Neural crest cell (in vitro differentiated cells): ENCODE measurements at places on chromosomes 16 and 17.
A peak's percentile ranks its signal among the peaks of the same experiment; 100 is the strongest.

DNA sequence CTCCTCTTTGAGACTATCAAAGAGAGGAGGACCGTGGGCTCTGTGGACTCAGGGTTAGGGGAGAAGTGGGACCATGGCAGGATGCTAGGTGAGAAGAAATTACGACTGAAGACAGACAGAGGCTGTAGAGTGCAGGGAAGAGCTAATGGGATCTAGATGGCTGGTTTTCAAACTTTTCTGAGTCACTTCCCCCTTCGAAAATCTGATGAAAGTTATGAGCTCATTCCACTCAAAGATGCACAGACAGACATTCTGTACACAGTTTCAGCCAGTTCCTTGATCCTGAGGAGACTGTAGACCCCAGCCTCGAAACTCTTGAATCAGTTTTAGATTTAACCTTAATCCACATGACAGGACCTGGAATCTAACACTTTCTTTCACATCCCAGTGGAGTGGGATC, 40.7 kb downstream of the RGS9 start:
- peaks cover 26% of the 10 kb centered on the region for H3K4me1 ChIP-seq
- DNase-seq = no peak
- no peak overlapping the region for H3K27ac ChIP-seq
- no peak overlapping the region for H3K4me3 ChIP-seq
- no peaks in the 10 kb centered on the region for H3K36me3 ChIP-seq

DNA sequence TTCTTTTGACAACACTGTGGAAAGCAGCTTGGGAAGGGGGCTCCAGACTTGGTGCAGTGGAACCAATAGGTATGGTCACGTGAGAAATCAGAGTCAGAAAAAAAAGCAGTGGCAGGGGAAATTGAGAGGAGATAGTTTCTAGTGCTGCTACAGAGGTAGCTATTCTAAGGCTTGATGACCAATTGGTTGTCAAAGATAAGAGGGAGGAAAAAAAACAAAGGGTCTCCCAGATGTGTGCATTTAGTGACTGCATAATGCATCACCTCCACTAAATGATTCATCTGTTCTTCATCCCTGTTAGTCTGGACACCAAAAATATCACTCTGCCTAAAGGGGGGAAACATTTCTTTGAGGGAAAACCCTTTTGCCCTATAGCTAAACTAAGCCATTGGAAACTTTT, 56.5 kb downstream of the PIGL start:
- no peak for DNase-seq
- H3K36me3 ChIP-seq = peaks cover 17% of the 10 kb centered on the region
- H3K27me3 ChIP-seq = no peaks in the 10 kb centered on the region

DNA sequence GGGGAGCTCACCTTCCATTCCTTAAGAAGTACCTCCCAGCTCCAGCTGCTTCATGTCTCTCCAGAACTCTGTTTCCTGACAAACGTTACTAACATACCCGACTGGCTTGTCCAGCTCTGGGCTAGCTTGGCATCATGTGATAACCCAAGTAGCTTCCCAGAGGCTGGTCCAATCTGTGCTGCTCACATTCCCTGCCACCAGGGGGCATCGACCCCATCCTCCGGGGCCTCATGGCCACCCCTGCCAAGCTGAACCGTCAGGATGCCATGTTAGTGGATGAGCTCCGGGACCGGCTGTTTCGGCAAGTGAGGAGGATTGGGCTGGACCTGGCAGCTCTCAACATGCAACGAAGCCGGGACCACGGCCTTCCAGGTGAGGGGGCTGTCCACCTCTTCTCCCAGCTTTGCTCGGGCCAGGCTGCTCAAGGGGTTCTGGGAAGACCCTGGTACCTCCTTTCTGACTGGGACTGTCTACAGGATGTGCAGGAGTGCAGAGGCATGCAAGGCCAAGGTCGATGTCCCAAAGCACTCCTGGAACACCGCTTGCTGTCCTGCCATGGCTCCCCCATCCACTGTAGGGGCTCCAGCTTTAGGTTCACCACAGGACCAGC, 7.6 kb downstream of the EPX start:
- H3K4me1 ChIP-seq = no peaks in the 10 kb centered on the region
- no peak overlapping the region for H3K27ac ChIP-seq
- H3K36me3 ChIP-seq = no peaks in the 10 kb centered on the region
- DNase-seq = peak; percentile 62
- peaks cover 40% of the 10 kb centered on the region for H3K27me3 ChIP-seq

DNA sequence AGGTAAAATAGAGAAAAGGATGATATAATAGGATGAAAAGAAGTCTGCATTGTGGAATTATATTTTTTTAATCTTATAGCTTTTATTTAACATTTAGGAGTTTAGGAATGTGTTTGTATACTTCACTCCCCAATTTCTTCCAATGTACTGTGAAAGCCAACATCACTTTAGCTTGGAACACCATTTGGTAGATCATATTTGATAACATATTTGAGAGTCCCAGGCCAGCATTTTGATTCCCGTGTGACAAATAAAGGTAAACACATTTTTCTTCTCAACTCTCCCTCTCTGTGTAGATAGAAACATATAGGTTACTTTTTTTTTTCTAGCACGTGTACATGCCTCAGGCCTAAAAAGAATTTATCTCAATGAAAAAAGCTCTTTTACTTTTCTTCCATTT, 1551.3 kb downstream of the CDH8 start:
- no peaks in the 10 kb centered on the region for H3K27me3 ChIP-seq
- no peaks in the 10 kb centered on the region for H3K36me3 ChIP-seq
- no peaks in the 10 kb centered on the region for H3K4me1 ChIP-seq
- no peak overlapping the region for H3K4me3 ChIP-seq
- DNase-seq = no peak

- H3K27ac ChIP-seq = peak overlapping the region; percentile 79
- no peak for DNase-seq
- H3K4me3 ChIP-seq = peak overlapping the region; percentile 38
- H3K27me3 ChIP-seq = peaks cover 49% of the 10 kb centered on the region
- H3K4me1 ChIP-seq = peaks cover 66% of the 10 kb centered on the region
Measured at GRCh38 chr17:50205111-50205962, 3.9 kb upstream of the COL1A1 start.

DNA sequence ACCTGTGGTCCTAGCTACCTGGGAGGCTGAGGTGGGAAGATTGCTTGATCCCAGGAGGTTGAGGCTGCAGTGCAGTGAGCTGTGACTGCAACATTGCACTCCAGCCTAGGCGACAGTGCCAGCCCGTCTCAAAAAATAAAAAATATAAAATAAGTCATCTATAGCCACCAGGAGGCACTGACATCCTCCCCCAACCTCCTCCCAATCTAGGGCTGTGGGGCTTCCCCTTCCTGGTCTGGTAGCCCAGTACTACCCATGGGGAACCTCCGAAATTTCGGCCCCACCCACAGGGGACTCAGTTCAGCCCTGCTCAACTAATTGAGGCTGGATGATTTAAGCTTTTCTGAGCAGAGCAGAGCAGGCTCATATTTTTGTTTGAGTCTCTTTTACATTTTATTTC, 3.2 kb downstream of the ZSCAN10 start:
- no peak overlapping the region for H3K4me3 ChIP-seq
- H3K36me3 ChIP-seq = no peaks in the 10 kb centered on the region

DNA sequence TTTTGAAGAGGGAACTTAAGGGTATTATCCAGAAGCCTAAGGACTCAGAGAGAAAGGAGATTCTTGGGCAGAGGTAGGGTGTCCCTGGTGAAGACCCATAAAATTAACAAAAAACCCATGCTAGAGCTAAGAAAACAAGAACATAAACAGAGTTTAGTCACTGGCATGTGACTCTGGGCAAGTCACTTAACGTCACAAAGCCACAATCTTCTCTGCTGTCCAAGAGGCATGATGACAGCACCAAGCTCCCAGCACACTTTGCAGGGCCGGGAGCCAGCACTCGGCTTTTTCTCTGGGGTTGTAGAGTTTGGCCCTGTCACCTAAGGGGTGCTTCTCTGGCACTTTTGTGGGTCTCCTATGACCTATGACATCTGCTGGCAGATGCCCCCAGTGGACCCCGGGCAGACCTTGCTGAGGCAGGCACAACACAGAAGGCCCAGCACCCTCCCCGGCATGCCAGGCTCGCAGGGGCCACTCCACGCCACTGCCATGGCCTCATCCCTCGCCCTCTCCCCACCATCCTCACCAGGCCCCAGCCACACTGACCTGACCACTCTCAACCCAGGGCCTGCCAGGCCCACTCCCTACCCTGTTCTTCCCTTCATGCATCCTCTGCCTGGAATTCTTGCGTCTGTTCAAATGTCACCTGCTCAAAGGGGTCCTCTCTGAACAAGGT, 69.8 kb downstream of the DYNLRB2 start:
- H3K27me3 ChIP-seq = no peaks in the 10 kb centered on the region
- no peak overlapping the region for H3K4me3 ChIP-seq
- no peak for DNase-seq
- H3K36me3 ChIP-seq = peaks cover 8% of the 10 kb centered on the region
- no peak overlapping the region for H3K27ac ChIP-seq
